ENCODE measurements at places on chromosomes 12 and 14.

GRCh38 chr12:60947533-60947932, 1312.7 kb upstream of the USP15 start:
- DNase-seq, result no peak

DNA sequence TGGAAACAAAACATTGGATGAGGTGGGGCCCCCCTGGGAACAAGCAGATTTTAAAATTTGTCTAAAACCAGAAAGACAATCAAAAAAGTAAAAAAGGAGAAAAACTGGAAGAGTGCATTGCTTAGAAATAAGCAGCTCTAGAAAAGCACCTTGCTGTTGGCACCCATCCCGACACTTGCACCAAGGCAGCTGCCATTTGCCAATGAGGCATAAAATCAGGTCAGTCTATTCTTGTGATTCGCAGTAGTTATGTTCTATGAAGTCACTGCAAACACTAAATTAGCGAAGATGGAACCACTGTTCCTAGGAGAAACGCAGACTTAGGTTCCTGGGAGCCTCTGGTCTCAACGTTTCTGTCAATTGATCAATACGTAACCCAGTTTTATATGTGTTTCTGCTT, 16.2 kb downstream of the VPS33A start:
- DNase-seq, result no peak

DNA sequence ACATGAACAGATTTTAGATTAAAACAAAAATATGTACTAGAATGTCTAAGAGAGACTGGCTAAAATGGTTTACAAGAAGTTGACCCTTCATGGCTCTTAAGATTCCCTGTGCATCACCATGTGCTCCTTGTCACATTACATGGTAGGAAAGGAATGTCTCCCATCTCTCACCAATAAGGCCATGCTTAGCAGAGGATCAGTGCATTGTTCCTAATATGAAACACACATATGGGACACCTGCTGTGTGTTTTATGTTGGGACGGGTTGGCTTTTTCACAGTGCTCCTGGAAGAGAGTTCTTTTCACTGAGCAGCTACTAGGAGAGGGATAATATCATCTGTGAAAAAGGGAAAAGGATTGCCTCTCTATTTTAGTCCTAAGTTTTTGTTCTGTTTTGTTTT, 9.6 kb downstream of the PFKM start:
- no peak for DNase-seq

- DNase-seq, result peak; percentile 96
Observed at GRCh38 chr14:36320200-36320896, at the start of gene MBIP. TSS of gene MBIP (minus strand) at chr14:36320637. CDS start at chr14:36320588, 49 bp downstream.

DNA sequence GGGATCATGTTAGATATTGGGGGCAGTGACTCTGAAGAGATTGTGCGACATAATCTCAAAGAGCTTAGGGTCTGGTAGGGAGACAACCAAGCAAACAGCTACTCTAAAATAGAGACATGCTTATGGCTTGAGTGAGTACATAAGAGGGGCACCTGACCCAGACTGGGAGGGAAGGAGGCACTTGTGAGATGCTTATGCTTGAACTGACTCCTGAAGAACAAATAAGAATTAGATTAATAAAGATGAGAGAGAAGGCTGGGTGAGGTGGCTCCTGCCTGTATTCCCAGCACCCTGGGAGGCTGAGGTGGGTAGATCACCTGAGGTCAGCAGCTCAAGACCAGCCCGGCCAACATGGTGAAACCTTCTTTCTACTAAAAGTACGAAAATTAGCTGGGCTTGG, 19.1 kb downstream of the TMTC2 start:
- no peak for DNase-seq

GRCh38 chr12:21906919-21907493, 34.2 kb downstream of the ABCC9 start:
- DNase-seq, result peak; percentile 24

- no peak for DNase-seq
Observed at GRCh38 chr14:60935319-60935718, 45.6 kb downstream of the TRMT5 start.

DNA sequence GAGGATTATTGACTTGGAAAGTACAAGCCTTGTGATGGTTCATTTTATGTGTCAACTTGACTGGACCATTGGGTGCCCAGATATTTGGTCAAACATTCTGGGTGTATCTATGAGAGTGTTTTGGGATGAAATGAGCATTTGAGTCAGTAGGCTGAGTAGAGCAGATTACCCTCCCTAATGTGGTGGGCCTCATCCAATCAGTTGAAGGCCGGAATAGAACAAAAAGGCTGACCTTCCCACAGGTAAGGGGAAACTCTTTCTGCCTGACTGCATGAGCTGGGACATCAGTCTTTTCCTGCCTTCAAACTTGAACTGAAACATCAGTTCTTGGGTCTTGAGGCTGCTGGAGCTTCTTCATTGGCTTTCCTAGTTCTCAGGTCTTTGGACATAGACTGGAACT, 98.1 kb downstream of the ANO2 start:
- DNase-seq, result no peak

DNA sequence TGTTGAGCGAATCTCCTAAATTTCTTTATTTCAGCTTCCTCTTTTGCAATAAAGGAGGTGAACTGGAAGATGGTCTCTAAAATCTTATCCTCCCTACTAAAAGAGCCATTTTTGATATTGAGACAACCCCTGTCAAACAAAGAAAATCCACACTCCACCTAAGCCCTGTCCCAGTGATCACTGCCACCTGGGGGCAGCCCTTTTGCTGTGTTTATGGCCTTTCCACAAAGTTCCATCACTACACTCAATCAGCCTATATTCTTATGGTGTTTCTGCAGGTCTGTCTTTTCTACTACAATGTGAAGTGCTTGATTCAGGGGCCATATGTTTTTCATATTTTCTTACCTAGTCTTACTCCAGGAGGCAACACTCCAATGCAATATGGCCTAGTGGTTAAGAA, 163.7 kb downstream of the BMP4 start:
- DNase-seq, result no peak

- no peak for DNase-seq
Observed at GRCh38 chr12:81168445-81168844, 90.6 kb downstream of the ACSS3 start.

GRCh38 chr14:102182190-102182589, 42.5 kb downstream of the WDR20 start:
- peak; percentile 24 for DNase-seq

DNA sequence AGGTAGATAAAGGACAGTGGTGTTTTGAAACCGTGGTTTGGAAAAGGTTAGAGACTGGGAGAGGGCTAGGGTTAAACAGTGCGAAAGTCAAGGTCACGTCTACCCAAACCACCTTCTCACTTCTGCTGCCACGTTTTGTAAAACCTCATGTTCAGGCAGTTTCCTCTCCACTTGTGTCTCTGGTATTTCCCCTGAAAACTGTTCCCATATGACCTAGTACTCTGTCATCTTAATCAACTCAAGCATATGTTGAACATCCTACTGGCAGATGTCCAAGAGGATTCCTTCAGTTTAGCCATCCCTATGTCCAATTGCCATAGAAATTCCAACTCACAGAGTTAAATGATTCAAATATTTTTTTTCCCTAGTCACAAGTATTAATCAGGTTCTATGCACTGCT, 17.4 kb downstream of the CLEC4C start:
- no peak for DNase-seq
